ENCODE measurements at places on chromosomes 7 and 10.

DNA sequence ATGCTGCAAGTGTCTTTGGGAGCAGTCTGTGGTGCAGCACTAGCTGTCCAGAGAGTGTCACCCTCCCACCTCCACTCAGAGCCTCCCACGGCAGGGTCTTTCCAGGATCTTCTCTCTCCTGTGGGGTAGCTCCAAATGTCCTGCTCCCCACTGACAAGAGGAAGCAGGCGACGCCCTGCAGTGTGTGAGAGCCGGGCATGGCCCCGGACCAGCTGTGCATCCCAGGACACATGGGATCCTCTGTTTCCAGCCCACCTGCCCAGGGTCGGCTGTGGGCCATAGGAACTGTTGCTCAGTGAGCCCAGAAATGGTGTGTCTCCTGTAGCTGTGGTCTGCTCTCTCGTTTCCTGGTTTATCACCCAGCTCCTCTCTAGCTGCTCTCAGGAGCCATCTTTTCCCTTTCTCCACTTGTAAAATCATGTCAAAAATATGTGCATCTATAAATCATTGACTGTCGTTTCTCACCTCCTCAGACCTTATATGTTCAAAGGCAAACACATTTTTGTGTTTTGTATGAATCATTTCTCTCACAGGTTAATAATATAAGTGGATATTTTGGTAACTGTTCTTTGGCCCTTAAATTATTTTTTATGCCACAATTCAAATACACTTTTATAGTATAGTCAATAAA lies 74.9 kb downstream of the VWC2 start:
- no peak for DNase-seq

DNA sequence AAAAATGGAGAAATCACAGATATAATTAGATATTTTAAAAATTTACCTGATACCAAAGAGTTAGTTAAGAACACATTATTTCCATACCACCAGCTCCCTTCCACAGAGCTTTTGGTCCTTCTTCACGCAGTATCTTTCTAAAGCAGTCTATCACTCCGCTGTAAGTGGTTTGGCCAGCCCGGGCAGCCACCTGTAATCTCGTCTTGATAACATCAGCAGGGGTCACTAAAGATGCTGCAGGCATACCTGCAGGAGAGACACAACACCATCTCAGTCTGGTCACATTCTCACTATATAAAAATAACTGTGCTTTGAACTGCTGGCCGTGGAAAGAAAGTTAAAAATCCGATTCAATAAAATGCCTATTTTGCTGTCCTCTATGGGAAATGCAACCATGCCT lies 200.1 kb downstream of the SLC25A13 start:
- DNase-seq: no peak

DNA sequence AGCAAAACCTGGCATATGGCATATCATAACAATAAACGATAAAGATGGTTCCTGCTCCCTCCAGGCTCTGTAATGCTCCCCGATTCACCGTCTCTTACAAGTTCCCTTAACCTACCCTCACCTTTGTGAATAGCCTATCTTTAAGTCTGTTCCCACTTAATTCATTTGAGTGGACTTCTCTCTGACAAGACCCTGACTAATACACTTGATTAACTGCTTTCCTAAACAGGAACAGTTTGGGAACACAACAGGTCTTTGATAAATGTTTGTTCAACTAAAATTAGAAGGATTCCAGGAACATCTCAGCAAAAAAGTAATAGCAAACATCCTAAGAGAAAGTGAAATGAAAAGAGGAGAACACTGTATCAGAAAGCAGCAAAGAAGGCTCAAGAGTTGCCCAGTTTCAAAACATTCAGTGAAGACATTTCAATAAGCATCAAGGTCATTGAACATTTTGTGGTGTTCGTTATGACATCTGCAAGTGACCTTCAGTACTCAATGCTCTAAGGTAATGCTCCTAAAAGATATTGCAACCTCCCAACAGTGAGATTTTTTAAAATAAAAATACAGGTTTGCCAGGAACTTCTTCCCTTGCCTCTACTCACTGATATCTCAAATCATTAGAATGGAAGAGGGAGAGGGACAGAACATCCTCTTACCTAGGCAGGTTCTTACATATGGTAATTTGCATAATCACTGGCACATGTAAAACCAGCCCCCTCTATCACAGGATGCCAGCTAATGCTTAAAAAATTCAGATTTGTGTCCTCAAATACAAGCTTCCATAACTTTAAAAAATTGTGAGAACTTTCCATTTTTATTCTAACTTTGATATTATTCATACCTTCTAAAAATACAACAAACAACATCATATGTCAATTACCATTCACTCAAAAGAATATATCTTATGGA lies 11.4 kb upstream of the ARHGAP12 start:
- no peak for DNase-seq

DNA sequence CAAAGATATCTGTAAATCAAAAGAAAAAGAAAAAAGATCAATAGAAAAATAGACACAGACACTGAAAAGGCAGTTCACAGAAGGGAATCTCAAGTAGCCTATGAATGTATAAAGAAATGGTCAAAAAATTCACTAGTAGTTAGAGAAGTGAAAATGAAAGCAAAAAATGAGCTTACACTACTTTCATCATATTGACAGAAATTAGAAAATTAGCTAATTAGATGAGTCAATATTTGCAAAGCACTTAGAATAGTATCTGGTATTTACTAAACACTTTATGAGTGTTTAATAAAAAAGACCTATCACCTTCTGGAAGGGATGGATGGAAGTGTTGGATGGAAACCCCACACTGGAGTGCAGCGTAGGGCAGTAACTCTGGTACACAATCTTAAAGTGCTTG lies 1.7 kb upstream of the CFAP58 start:
- no peak for DNase-seq

- no peak for DNase-seq
Measured at GRCh38 chr7:38411404-38411803, 138.0 kb upstream of the TARP start.

DNA sequence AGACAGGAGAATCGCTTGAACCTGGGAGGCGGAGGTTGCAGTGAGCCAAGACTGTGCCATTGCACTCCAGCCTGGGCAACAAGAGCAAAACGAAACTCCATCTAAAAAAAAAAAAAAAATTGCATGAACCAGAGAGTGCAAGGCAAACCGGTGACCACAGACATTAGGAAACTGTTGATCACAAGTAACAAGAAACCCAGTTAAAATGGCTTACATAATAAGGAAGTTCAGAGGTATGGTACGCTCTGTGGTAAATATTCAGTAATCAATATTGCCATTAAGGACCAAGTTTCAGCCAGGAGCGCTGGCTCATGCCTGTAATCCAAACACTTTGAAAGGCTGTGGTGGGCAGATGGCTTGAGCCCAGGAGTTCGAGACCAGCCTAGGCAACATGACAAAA lies 9.2 kb upstream of the NT5C2 start:
- no peak for DNase-seq

- no peak for DNase-seq
Measured at GRCh38 chr10:69372126-69372980, 44.4 kb downstream of the TACR2 start.

DNA sequence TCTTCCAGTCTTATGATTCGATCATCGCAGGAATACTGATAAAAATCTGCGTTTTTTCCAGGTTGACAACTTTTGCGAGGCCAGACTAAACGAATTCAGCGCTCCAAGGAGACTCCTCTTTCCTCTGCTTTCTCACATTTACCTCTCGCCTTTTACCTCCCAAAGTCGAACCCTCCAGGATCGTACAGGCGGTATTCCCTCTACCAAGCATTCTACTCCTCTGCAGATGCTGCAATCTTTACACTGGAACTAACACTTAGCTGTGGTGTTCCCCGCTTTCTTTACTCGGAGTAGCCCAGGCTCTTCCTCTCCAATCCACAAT lies 449 bp downstream of the NUDT5 start:
- DNase-seq: no peak

- no peak for DNase-seq
Measured at GRCh38 chr7:100102950-100103840, 1.8 kb downstream of the AP4M1 start.

DNA sequence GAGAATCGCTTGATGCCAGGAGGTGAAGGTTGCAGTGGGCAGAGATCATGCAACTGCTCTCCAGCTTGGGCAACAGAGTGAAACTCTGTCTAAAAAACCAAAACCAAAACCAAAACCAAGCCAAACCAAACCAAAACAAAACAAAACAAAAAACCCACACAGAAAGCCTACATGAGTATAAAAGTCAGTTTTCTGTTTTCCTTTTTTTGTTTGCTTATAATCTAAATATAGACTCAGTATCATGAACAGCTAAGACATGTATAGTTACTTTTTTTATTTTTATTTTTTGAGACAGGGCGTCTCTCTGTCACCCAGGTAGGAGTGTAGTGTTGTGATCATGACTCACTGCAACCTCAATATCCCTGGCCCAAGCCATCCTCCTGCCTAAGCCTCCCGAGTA lies 16.8 kb upstream of the MTPN start:
- DNase-seq: no peak

- DNase-seq: no peak
Measured at GRCh38 chr10:34016576-34016975, 682.1 kb upstream of the NRP1 start.

- DNase-seq: no peak
Measured at GRCh38 chr10:119191881-119192280, 13.3 kb upstream of the PRDX3 start.

- DNase-seq: no peak
Measured at GRCh38 chr7:77457779-77458178, 41.6 kb upstream of the GSAP start.

- DNase-seq: no peak
Measured at GRCh38 chr7:142442396-142442795, 184.5 kb upstream of the PRSS58 start.

DNA sequence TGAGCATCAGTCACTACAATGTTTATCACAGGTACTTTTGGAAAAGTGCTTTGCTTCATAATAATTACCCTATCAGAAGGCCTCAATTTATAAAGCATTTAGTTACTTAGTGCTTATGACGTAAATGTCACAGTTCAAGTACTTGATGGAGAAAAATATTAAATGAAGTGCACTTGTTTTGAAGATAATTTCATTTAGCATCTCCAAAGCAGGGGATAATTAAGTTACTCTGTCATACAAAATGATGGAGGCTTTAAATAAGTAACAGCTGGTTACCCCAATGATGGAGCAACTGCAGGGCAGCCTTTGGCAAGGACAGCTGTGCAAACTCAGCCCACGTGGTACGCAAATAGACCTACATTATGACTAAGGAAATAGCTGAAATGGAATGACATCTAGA lies 768.8 kb downstream of the GRM8 start:
- DNase-seq: peak; percentile 91

DNA sequence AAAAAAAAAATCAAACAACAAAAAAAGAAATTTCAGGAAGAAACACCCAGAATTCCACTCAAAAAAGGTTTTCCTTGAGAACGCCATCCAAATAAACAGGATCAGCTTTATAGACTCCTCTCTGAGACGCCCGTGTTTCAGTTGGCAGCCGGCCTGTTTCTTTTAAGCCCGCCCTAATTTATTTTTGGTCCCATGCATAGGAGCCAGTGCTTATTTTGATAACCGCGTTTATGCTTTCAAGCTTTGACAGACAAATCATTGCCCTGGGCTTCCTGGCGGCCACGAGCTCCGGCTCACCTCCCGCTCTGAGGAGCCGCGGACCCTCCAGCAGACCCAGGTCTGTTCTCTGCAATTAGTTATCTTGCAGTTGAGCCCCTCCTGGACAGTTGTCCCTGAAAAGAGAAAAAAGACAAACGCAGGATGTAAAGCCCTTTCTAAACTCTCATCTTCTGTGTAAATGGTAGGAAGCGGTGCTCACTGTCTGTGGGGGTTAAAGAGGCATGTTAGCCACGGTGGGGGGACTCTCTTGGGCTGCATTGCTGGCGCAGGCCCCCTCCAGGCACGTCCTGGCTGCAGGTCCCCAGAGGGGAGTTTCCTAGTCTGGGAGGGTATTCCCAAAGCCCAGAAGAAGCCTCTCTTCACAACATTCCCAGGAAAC lies 22.2 kb upstream of the UNCX start:
- peak; percentile 14 for DNase-seq

DNA sequence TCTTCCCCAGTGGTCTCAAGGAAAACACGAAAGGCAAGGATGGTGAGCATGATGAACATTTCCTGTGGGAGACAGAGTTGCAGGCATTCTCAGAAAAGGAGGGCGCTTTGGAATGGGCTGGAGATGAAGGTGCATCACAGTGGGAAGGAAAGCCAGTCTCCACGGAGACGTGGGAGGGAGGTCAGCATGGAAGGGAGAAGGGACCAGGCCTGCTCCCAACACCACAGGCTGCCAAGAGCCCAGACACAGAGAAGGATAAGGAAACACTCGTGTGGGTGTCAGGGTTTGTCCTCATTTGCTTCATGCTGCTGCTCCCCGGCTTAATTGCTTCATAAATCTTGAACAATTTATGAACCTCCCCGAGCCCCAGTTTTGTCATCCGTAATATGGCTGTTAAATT lies 231.5 kb upstream of the ZNF32 start:
- no peak for DNase-seq

DNA sequence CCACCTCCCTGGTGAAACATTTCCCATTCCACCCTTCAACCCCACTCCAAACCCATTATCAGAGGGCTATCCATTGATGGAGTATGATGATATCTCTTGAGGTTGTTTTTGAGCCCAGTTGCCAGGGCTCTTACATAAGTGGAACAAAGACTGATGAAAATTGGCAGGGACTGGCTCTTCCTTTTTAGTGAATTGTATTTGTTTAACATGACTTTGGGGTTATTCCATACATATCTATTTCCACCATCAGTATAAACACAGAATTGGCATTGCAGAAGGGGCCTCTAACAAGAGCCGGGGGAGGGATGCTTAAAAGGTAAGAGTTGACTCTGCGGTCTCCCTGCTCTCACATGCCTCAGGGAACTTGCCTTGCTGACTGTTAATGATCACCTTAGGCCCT lies 28.9 kb downstream of the FZD1 start:
- no peak for DNase-seq

DNA sequence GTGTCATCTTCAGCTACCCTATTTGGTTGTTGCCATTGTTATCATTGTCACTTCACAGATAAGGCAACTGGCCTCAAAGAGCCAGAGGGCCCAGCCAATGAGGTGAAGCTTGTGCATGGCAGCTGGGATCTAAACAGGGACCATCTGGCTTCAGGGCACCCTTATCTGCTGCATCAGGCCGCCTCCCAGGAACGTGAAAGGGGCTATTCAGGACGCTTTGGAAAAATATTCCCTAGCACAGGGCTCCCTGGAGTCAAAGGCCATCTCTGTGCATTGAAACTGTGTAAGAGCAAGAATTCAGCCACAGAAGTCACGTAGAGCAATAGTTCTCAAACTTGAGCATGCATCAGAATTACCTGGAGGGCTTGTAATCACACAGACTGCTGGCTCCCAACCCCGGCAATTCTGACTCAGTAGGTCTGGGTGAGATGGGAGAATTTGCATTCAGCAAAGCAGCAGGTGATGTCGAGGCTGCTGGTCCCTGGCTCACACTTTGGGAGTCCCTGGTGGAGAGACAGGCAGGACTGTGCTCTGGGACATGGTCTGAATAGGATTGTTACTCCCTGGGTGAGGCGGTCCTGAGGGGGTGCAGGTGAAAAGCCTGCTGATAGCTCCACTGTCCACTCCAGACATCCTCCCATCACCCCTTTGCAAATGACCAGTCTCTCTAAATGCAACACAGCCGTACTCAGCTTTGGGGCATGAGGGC lies 21.5 kb upstream of the PLEKHA1 start:
- DNase-seq: no peak
